Urothelium cell line (cell line): ENCODE measurements at places on chromosomes 6 and 20.
A peak's percentile ranks its signal among the peaks of the same experiment; 100 is the strongest.

GRCh38 chr6:3151691-3152090, 5.7 kb downstream of the TUBB2A start:
- no peak for DNase-seq

- no peak for DNase-seq
These were observed 405.9 kb upstream of the BTBD3 start for GRCh38 chr20:11511821-11512220.

DNA sequence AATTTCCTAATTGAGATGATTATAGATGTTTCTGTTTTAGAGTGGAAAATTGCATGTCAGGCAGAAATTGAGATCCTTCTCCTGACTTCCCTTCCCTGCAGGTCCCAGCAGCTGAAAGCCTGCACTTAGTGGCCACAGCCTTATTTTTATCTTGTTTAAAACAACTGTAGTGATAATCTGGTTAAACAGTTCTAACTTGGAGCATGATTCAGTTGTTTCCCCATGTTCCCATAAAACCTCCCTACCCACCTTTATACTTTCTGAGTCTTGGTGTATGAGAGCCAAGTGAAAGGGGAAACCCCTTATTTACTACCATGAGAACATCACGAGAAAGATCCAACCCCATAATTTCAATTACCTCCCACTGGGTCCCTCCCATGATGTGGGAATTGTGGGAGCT, 195.2 kb downstream of the SLC16A10 start:
- no peak for DNase-seq

DNA sequence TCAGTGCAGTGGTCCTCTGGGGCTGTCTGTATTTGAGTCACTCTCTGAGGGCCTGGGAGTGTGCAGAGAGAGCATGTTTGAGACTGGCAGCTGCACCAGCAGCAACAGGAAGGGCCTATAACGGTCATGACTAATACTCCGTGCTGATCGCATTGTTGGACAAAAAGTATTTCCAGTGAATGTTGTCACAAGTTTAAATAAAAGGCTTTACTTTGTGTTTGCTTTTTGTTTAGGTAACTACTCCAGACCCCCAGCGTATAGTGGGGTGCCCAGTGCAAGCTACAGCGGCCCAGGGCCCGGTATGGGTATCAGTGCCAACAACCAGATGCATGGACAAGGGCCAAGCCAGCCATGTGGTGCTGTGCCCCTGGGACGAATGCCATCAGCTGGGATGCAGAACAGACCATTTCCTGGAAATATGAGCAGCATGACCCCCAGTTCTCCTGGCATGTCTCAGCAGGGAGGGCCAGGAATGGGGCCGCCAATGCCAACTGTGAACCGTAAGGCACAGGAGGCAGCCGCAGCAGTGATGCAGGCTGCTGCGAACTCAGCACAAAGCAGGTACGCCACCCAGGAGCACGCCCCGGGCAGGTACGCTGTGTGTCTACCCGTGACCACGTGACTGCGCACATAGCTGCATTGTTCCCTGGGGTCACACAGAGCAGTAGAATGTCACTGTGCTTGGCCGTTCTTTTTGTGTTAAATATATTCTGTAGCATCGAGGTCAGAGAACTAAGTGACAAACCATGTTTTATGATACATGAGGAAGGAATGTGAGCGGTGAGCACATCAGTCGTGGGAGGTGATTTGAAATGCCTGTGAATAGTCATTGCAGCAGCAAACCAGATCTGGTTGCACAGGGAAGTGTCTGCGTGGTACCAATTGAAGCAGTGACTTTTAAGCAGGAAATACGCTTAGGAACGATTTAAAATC, 174.7 kb downstream of the TMEM242 start:
- DNase-seq, result peak; percentile 88

DNA sequence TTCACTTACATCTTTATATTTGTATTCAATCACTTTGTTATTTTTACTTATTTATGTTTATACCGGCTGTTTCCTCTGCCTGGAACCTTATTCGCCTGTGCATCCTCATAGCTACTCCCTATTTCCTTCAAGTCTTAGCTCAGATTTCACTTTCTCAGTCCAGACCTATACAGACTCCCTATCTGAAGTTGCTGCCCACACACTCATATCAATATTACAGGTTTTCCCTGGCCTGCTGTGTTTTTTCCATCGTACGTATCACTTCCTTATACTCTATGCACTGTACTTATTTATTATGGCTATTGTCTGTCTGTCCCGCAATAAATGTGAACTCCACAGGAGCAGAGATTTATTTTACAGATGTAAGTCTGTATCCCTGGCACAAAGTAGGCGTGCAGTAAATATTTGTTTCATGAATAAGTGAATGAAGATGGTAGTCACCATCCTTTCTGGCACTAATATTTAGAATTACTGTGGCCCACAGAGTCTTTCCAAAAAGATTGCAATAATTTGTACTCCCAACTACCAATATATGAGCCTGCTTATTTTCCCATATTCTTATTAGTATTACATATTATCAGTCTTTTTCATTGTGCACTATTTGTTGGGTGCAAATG, 64.9 kb downstream of the TNFAIP3 start:
- DNase-seq, result no peak

GRCh38 chr6:105994591-105995390, 91.3 kb upstream of the PRDM1 start:
- DNase-seq, result no peak

- no peak for DNase-seq
These were observed 16.1 kb upstream of the MRGBP start for GRCh38 chr20:62780204-62780603.

- no peak for DNase-seq
These were observed 89.5 kb downstream of the TIAM2 start for GRCh38 chr6:155084431-155085123.

- DNase-seq, result no peak
These were observed 30.1 kb downstream of the TMEM74B start for GRCh38 chr20:1154691-1155090.
